ENCODE measurements at places on chromosomes 2 and 18.

- DNase-seq: no peak
These were observed 111.1 kb downstream of the CDH2 start for GRCh38 chr18:28065793-28066186.

GRCh38 chr2:200713704-200714064 lies 98.0 kb upstream of the BZW1 start:
- no peak for DNase-seq

- no peak for DNase-seq
These were observed 429.4 kb downstream of the MBD2 start for GRCh38 chr18:53795061-53795460.

- DNase-seq: no peak
These were observed 200.3 kb downstream of the PRKCE start for GRCh38 chr2:45851576-45852304.

DNA sequence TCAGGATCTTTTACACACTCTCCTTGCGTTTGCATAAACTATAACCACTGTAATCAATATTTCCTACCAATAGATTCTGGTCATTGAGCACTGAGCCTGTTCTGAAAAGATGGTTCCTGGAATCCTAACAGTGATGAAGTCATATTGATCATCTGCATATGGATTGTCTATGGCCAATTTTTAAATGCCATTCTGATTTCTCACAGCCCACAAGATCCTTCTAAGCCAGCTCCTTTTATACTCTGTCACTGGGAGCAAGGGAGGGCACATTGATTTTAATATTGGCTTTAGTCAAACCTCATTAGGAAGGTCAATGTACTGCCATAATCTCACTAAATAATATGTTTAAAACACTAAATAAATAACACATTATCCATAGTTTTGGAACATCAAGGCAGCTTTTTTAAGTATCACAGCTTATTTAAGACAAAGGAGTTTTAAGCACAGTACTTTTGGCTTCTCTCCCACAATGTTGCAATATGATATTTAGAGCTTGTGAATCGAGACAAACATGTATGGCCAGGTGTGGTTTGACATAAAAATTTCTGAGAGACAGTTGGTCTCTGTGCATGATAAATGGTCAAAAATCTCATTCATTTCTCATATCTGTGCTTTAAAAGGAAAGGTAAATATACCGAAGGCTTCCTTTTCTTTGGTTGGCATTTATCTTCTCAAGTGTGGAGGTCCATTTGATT lies 267.3 kb downstream of the MTX2 start:
- no peak for DNase-seq

DNA sequence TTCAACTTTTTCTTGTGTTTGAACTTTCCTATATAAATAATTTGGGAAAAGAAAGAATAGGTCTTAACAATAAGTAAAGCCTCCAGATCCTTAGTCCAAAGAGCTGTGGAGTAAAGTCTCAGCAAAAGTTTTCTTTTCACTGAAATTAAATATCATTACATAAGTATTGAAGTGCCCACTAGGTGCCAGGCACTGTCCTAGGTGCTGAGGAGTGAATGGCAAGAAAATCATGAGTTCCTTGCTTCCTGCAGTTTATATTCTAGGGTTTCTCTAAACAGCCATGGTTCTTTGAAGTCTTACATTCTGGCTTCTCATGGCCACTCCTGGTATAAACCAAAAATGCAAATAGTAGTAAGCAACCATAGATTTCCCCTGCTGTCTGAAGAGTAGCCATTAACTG lies 59.7 kb downstream of the SPP2 start:
- no peak for DNase-seq

DNA sequence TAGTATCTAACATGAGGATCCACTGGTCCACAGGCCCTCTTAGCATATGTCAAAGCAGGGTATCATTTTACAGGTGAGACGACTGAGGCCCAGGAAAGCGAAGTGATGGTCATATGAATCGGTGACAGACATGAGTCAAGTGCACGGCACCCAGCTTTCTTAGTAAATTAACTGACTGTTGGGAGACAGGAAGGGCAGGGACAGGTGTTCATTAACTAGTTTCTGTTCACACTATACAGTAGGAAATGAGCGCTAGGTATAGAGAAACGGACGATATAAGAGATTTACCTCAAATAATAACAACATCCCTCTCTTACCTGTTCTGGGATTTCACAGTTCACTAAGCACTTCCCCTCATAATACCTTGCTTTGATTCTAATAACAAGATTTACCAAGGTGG lies 1.7 kb upstream of the SMARCAL1 start:
- no peak for DNase-seq

- no peak for DNase-seq
These were observed 20.5 kb upstream of the ZNF236 start for GRCh38 chr18:76801567-76802505.

Data from GF-D8 (cell line).